Mucosa of gallbladder (tissue), 1 donor: ENCODE measurements at places on chromosomes 4 and X.

DNA sequence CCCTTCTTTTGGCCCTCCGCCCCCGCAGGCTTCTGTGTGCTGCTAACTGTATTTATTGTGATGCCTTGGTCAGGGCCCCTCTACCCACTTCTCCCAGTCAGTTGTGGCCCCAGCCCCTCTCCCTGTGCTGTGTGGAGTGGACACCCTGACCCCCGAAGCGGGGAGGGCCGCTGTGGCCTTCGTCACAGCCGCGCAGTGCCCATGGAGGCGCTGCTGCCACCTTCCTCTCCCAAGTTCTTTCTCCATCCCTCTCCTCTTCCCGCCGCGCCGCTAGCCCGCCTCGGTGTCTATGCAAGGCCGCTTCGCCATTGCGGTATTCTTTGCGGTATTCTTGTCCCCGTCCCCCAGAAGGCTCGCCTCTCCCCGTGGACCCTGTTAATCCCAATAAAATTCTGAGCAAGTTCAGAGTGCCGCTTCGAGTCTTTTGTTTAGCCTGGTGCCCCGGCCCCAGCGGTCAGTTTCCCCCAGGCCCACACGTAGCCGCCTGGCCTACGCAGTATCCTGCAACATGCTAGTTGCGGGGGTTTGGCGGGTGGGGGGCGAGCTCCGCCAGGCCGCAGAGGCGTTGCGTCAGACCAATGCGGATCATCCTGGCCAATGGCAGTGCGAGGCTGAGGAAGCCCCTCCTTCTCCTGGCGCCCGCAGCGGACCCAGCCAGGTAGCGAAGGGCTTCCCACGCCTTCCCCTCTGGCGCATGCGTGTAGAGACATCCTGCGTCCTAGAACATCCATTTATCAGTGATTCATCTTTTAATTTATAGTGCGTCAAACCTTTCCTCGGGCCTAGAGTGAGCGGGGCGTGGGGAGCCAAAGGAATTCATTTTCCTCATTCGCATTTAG lies 5.6 kb upstream of the KANTR start:
- DNase-seq = peak; percentile 81

DNA sequence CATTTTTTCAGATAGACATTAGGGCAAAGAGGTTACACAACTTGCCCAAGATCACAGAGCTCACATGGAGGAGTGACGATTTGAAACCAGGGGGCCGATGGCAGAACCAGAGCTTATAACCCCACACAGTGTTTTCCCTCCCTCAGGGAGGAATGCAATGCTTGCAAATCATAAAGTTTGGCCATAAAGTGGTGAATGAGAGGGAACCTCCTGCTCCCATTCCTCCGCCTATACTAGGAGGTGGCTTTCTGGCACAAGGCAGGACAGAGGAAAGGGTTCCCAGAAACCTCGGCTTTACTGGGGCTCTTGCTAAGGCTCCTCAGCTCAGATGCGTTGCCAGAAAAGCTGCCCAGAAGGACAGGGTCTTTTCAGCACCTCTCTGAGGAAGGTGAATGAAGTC lies 19.3 kb downstream of the TMEM154 start:
- DNase-seq = no peak

GRCh38 chrX:40298572-40299479 lies 201.1 kb upstream of the BCOR start:
- DNase-seq = no peak

DNA sequence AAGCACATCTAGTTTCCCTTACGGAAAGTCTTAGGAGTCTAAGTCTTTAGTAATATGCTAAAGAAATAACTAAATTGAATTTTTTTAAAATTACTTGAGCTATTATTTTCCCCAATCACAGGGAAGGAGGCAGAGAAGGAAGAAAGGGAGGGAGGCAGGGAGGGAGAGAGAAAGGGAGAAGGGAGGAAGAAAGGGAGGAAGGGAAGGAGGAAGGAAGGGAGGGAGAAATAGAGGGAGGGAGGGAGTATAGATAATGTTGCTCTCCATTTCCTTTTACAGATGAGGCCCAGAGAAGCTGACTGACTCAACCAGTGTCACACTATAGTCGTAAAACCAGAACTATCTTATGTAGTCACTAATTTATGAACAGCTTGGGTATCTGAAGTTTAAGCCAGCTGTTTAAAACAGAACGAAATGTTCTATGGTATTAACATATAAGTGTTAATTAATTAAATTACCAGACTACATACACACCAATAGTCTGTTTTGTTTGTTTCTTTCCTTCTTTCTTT lies 14.6 kb downstream of the SH3RF1 start:
- no peak for DNase-seq

DNA sequence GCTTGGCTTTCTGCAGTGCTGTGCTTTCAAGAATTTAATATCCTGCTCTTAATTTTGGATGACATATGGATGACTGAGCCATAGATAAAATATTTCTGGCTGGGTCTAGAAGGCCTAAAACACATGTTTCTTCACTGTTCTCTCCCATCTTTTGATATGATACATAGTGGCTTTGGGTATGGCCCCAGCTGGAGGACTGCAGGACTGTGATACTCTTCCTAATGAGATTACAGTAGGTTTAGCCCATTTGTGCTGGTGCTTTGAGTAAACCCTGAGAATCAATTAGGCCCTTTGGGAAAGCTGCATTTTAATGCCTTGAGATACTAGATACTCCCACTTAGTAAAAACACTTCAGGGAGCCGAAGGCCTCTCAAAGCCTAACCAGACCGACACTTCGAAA lies 38.0 kb downstream of the KIT start:
- no peak for DNase-seq

DNA sequence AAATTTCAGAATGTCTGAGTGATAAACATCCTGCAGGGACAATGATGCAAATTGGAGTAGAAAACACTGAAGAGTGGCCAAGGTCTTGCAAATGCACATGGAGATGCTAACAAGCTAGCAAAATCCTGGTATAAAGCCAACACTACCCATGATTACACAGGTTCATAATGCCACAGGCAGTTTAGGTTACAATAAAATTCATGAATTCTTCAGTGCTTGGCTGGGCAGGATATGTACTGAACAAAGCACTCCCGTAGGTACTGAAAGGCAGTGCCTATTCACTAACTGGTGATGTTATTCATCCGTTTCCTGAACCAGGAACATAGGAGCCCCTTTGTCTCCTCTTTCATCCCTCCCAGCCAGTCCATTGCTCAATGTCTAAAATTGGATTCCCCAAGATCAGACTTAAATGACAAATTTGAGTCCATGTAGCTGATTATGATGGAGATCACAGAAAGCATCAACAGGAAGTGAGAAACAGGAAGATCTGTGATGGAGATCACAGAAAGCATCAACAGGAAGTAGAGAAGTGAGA lies 244.5 kb downstream of the DMD start:
- DNase-seq = no peak

- DNase-seq = peak; percentile 29
Measured at GRCh38 chr4:153025406-153025805, 89.3 kb downstream of the FHDC1 start.

DNA sequence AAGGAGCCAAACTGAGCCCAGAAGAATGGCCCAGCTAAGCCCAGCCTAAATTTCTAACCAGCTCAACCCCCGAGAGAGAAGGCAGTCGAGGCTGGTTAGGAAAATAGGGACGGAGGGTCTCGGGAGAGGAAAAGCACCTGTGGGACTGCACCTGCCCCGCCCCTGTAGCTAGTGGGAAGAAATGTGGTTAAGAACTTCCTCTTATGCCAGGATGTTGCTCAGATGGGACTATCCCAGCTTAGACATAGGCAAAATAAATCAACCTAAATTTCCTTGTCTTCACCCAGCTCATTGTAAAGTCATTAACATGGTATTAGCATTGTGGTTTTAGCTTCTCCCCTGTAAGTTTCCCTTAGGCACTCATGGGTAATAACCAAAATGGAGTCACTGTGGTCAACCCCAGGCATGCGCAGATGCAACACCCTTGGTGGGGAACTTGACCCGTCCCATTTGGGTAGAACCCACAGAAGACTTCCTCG lies 86.8 kb downstream of the ZNF718 start:
- no peak for DNase-seq

DNA sequence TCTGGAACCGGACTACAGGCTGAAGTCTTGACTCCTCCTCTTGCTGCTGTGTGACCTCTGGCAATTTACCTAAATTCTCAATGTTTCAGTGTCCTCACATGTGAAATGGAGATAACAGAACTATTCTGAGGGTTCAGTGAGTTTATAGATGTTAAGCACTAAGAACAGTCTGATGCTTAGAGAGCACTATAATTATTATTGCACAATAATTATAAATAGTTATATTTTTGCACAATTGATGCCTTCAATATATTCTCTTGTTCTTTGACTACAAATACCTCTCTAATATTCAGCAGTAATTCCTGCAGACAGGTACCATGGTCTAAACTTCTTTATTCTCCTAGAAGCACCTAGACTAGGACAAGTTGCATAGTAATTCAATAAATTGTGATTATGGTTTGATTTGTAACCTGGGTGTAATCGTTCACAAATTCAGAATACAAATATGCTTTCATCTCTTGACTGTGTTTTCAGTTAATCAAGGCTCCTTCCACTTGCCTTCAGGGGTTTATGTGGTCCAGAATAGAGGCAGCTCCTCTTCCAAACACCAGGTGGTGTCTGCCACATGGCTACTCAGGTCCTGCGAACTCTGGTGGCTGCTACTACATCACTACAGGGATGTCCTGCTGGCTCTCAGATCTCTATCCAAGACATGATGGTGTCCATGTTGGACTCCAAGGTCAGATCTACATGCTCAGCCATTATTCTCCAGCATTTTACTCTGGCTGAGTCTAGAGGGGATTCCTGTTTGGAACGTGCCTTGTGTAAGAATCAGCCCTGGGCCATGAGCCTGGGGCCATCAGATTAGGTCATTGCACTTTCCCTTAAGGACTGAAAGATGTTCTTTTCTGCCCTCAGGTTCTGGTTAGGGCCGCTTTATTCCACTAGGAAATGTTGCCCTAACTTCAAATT lies 103.4 kb downstream of the QRFPR start:
- DNase-seq = no peak

DNA sequence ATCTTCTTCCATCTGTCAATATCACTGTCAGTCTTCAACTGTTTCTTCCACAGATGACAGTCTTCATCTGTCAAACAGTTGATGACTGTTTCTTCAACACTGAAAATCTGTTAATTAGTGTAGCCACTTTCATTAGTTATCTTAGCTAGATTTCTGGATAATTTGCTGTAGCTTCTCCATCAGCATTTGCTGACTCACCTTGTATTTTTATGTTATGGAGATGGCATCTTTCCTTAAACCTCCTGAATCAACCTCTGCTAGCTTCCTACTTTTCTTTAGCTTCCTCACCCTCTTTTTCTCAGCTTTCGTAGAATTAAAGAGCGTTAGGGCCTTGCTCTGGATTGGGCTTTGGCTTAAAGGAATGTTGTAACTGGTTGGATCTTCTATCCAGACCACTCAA lies 25.1 kb downstream of the USP53 start:
- DNase-seq = no peak

DNA sequence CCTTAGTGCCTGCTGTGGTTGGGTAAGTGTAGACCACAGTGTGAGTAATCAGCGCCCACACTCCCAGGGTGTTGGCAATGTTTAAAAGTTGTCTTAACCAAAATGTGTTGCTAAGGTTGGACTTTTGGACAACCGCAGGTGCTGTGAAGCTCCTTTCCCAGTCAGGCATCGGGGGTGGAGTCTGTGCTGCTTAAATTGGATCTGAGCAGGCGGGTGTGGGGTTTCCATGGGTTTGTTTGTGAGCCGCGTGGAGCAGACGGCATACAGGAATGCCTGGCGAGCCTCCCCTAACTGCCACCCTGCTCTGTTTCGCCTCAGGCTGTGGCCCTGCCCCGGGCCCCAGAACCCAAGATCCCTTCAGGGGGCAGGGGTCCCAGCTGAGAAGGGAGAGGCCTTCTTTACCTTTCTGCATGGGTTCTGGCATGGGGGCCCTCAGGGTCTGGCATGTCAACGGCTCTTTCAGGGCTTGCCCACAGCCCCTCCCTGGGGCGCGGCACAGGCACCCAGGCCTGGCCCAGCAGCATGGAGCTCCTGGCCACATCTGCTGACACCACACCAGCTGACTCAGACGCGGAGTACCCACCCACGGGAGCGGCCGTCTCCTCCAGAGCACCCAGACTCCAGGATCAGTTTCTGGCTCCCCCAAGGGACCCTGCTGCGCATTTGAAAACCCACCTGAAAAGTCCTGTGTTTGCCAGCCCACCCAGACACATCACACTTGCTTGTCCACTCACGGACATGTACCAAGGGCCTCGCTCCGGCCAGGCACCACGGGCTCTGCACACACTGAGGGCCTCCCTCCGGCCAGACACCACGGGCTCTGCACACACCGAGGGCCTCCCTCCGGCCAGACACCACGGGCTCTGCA lies 5.1 kb upstream of the SPON2 start:
- DNase-seq = no peak

- DNase-seq = no peak
Measured at GRCh38 chr4:8419222-8420041, 21.1 kb downstream of the ACOX3 start.

DNA sequence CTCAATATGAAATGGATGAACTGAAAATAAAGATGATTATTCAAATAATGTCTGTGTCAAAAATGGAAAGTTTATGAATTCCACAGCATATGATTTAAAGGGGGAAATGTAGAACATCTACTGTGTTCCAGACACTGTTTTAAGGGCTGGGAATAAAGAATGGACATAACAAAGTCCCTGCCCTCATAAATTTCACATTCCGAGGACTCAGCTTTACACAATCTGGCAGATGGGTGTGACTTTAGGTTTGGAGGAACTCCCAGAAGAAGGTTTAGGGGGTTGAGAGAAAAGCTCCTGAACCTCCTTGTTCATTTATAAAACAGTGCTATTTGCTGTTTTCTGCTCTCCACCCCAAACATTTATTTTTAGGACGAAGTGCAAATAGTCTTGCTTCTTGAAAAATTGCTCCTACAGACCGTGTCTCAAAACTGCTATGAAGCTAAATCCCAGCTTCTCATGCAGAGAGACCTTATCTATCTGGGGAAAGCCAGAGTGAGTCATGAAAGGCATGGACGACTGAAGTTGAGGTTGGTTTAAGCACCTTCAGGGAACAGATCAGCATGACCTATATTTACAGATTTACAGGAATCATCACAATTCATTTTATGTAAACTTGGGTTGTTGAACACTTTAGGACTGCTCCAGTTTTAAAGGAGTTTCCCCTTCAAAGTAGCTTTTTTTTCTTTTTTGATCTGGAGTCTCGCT lies 184.3 kb downstream of the HS6ST2 start:
- no peak for DNase-seq

DNA sequence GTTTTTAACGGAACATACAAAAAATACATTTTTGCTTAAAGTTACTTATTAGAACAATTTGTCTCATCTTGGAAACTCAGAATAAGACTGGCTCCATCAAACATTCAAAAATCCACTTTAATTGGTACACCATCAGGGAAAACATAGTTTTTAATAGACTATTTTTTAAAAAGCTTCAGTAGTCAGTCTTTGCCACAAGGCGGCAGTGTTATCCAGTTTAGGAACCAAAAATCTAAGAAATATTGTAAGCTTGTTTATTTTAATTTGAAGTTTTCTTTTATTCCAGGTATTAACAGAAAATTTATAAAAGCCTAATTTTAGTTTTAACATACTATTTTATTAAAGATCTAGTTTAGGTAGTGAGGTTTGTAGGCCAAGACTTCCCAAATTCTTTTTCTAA lies 107.7 kb downstream of the APOOL start:
- DNase-seq = no peak
